ENCODE measurements at places on chromosomes 3 and 15.

- no peak for DNase-seq
These were observed 4.3 kb downstream of the FYCO1 start for GRCh38 chr3:45991341-45991740.

- no peak for DNase-seq
These were observed 450.7 kb upstream of the SEMA6D start for GRCh38 chr15:47266566-47266965.

DNA sequence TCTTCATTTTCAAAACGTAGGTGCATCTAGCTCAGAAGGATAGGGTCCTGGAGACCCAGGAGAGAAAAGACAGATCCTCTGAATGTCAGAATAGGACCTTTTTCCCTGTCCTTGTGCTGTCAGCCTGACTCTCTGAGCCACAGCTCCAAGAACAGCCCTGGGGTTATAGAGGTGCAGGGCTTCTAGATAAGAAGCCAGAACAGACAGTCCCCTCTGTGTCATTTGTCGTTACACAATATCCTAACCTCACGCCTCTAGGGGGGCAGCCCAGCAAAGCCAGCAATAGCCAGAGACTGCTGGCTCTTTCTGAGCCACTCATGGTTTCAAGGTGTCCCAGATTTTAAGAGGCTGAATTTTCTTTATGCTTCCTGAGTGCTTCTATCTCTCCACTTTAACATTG, 153.2 kb upstream of the THBS1 start:
- DNase-seq: no peak

GRCh38 chr3:97161169-97161568, 346.8 kb downstream of the EPHA6 start:
- no peak for DNase-seq

GRCh38 chr3:37040231-37040630, 46.9 kb downstream of the MLH1 start:
- DNase-seq: no peak

DNA sequence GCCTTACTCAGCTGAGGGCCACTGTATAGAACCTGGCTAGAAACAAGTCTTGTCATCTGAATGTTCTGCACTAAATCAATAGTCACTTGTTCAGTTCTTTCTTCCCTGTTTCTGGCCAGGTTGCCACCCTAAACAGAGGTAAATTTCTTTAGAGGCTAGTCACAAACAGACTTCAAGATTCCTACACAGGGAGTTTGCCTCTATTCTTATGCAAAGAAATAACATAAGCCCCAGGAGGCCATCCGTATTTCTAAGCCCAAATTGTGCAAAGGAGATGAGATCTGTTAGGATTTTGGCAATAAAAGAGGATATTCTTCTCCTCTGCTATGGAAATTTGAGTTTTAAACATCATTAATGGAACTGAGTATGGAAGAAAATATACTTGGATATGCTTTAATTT, 4.9 kb downstream of the ZIC4 start:
- no peak for DNase-seq

DNA sequence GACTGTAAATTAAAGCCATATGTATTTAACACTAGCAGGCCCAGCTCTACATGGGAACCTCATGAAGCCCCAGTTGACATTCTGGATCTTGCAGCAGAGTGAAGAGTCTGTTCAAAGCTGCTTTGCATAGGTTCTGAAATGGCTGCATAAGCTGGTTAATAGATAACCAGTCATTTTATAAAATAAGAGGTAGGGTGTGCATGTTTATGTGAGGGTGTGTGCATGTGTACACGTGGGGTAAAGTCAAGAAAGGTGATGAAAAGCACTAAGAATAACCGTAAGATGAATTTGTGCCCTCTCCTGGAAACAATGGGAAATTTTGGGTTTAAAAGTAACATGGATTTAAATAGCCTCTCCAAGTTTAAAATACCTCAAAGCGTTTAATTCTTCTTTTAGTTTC, 33.0 kb downstream of the PAQR9 start:
- DNase-seq: no peak

- no peak for DNase-seq
These were observed 45.7 kb upstream of the STT3B start for GRCh38 chr3:31486865-31487533.

GRCh38 chr3:196949285-196949619, 6.9 kb upstream of the NCBP2 start:
- DNase-seq: no peak

- no peak for DNase-seq
These were observed 9.7 kb upstream of the LARP6 start for GRCh38 chr15:70863450-70864218.

GRCh38 chr3:128293930-128294329, 140.6 kb downstream of the EEFSEC start:
- DNase-seq: peak; percentile 11

DNA sequence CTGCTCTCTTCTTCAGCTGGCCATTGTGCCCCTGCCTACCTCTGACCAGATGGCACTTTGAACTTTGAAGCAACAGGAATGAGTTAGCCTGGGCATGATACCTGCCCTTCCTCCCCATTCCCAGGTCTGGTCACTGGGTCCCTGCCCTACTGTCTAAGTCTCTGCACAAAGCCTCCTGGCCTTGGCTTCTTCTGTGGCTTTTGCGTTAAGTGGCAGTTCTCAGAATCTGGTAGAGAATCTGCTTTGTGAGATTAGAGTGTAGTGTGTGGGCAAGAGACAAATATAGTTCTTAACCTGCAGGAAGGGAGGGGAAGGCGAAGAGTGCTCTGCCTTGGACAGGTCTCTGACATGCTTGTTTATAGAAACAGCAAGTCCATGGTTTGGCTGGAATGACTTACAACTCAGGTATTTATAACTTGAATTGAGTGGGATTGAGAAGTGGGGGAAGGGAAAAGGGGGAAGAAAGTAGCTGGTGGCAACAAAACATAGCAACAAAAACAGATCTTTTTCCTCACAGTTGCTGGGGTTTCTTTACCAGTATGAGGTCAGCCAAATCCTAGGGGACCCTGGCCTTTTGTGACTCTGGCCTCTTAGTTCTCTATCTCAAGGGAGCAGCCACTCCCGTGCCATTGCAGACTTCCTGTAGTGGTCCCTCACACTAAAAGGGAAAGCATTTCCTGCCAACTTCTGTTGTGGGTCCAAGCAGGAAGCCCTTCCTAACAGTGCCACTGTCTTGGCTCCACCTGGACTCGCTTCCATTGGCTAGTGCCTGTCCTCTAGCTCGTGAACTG, 16.7 kb downstream of the MAPKBP1 start:
- no peak for DNase-seq

DNA sequence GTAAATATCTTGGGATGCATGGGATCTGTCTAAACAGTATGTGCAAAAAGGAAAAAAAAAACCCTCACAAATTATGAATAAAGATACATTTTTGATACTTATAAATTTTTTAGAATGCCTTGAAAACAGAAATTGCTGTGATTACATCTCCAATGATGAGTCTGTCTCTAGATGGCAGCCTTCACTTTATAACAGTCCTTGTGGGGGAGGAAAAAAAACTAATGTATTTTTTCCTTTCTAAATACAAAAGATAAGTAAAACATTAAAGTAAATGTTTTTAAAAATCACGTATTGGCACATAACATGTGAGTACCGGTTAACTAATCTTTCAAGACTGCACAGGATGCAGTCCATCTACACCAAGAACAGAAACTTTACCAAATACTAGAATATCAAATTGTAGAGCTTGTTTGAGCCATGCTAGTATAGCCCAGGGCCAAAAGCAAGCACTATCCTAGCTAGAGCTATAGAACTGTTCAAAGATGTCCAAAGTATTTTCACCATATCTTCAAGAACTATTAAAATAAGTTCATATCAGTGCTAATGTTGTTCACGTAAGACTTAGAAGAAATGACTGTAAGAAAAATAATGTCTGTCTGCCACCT, 206.4 kb downstream of the STAG1 start:
- no peak for DNase-seq

- DNase-seq: no peak
These were observed 187.3 kb upstream of the TSC22D2 start for GRCh38 chr3:150220799-150221198.
